ENCODE measurements at places on chromosomes 2 and 18. TPM values are rescaled to one million over a fixed set of nuclear protein-coding genes. Genes with fewer than 3 reads are reported as not detected.

GRCh38 chr2:238449909-238450417 lies 23.2 kb downstream of the ASB1 start:
- DNase-seq = no peak

DNA sequence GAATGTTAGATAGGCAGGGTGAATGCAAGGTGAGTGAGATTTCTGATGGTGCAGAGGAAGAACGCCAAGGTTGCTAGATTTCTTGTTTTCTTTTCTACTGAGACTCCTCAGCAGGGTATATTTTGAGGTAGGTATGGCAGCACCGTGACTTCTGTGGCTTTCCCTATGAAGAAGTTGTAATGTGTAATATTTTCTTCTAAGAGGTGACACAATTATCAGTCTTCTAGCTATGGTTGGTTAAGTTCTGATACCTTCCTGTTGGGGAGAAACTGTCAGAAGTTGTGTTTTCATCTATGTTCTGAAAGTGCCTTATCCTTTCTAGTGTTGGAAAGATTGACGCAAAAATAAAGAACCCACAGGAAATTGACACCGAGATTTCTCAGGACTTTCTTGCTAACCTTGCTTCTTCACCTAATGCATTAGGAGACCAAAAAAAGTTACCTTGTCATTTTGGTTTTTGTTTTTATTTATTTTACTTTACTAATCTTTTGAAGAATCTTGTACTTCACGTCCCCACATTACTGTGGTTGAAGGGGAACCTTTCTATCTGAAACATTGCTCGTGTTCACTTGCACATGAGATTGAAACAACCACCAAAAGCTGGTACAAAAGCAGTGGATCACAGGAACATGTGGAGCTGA lies 11.9 kb downstream of the IL18R1 start:
- DNase-seq = no peak

The ERBB4 gene
- total RNA-seq = 0.45 TPM

GRCh38 chr2:147469471-147469870 lies 375.4 kb upstream of the ACVR2A start:
- DNase-seq = no peak

GRCh38 chr2:75431276-75431675 lies 129.5 kb downstream of the EVA1A start:
- no peak for DNase-seq

DNA sequence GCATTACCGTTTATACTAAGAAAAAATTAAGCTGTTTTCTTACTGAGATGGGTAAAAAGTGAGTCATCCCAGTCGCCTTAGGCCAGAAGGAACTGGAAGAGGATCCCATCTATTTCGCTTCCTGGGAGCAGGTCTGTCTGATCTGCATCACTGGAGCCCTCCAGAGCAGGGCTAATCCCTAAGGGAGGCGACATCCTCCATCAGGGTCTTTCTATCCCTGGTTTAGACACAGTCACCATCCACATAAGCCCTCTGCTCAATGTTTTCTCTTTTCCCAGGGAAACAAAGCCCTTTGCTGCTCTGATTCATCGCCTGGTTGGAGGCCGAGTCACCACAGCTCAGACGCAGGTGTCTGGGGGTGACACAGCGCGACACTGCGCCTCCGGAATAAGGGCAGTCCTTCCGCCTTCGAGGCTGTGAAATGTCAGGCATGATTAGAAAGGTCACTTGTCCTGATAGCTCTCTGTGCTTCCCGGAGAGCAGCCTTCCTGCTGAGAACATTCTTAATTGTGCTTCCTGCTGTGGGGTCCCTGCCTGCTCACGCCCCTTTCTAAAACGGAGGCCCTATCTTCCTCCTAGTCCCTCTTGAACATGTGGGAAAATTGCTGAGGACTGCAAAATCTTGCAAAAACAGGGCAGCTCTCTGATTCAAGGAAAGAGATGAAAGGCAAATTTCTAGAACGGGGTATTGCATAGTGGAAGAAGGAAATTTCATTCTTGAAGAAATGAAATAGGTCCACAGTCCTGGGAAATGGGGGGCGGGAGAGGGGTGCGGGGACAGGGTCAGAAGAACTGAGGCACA lies 56.3 kb downstream of the MARCHF4 start:
- DNase-seq = no peak

The SEMA4F gene
- 6.6 TPM for total RNA-seq

DNA sequence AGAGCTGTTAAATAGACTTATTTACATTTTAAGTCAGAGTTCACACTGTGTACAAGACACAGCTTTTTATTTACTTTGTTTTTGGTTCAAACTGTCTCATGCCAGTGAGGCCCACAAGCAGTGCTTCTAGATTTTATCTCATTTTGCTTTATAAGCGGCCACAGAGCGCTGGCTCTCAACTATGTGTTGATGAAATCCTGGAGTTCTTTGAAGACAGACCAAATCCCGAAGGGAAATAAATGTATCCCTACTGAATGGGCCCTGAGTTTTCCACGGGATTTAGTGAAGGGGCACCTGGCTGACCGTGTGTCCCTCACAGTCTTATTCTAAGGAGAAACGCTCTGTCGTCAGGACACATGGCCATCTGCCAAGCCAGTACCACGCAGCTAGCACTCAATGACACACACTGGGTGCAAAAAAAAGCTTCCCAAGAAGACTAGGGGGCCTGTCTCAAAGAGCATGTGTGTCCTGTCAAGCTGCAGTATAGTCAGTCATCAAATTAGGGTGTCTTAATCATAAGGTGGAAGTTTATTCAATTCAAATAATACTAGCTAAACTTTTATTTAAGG lies 23.4 kb downstream of the LYPD1 start:
- DNase-seq = no peak

- DNase-seq = no peak
Measured at GRCh38 chr2:123720760-123721159, 304.3 kb upstream of the CNTNAP5 start.

Measured in mesenteric fat pad (tissue), 1 donor.